HEK293T (cell line): ENCODE measurements at places on chromosomes 11 and 22.

- no peak for DNase-seq
Observed at GRCh38 chr11:15773476-15774387, 582.6 kb downstream of the SOX6 start.

DNA sequence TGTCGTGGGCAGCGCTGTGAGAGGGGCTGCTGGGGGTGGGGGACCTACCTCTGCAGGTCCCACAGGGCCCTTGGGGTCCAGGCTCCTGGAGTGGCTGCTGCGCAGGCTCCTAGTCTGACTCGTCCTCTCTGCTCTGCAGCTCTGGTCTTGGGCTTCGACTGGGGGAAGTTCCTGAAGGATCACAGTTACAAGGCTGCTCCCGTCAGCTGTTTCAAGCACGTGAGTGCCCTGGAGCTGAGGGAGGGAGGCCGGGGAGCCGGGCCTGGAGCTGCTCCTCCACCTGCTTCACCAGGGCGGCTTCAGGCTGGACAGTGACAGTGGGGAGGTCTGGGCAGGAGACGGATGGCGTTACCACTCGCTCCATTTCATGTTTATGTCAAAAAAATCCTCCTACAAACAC is 11.9 kb downstream of the L3MBTL2 start:
- DNase-seq = no peak

DNA sequence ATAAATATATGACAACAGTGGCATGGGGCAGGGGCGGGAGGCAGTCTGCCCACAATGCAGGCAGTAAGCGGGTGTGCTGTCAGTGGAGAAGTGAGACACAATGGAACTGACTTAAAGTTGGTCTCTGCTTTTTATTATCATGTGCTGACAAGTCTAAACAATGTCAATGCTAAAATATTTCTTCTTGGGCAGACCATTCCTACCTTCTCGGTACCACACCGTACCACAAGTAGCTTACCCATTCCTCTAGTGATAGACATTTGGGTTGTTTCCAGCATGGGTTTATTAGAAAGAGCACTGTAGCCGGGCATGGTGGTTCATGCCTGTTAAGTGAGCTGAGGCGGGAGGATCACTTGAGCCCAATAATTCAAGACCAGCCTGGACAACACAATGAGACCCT is 2.6 kb upstream of the CHADL start:
- DNase-seq = no peak

GRCh38 chr11:62553080-62553838 is 6.7 kb upstream of the AHNAK start:
- no peak for DNase-seq

DNA sequence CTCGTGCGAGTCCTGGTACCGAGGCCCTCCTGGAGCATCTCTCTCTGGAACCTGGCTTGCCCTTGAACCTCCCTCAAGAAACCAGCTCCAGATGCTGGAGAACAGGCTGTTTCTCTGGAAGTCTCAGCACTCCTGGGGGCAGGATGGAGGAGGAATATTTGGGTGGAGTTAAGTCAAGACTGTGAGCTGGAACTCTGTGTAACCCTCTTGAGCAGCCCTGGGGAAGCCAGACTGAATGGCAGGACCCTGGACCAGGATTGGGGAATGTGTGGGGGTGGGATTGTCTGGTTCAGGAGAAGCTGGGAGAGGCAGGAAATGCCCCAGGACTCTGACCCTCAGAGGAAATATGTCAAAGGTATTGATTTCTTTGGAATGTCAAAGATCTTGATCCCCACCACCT is 7.7 kb downstream of the CREB3L1 start:
- DNase-seq = no peak

DNA sequence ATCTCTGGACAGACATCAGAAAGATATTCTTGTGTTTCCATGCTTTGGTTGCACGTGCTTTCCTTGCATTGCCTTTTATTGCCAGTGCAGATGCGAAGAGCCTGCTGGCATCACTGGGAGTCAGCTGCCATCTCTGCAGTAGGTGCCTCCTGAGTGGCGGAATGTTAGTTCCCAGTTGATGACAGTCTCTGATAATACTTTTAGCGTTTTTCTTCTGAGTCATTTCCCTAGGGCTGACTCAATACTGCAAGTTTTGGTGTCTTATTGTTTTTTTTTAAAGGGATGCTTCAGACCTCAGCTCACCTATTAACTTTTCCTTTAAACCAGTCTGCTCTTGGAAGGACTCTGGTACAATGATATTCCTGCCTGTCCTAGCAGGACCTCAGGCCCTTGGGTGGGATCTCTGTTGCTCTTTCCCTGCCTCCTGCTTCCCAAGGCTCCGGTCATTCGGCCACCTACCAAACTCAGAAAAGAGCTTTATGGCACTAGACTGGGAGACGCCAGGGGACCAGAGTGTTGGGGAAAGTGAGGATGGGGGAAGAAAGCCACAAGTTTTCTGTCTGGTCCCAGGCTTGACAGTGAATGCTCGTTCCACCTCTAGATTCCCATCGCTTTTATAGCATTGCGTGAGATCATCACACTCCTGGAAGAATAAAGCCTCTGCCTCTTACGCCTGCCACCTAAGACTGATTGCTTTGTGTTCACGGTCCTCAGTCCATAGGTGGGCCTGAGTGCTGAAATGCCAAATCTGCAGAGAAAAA is 308.7 kb downstream of the DDX10 start:
- no peak for DNase-seq

GRCh38 chr11:67253872-67254624 is 12.2 kb upstream of the GRK2 start:
- DNase-seq = no peak

GRCh38 chr11:106467501-106467900 is 390.0 kb downstream of the AASDHPPT start:
- no peak for DNase-seq
